ENCODE measurements at places on chromosomes 1 and 21. TPM values are rescaled to one million over a fixed set of nuclear protein-coding genes. Genes with fewer than 3 reads are reported as not detected.

CAPN2 gene
- total RNA-seq: 275 TPM

C1QTNF12 gene
- total RNA-seq: 0.32 TPM

LCE1D gene
- not detected for total RNA-seq

ITPKB gene
- total RNA-seq: 21.6 TPM

NHLH1 gene
- not detected for total RNA-seq

TFF2 gene
- not detected for total RNA-seq

CA6 gene
- not detected for total RNA-seq

BRINP2 gene
- total RNA-seq: not detected

TPM3 gene
- total RNA-seq: 906 TPM

SPRR2E gene
- not detected for total RNA-seq

GSTM5 gene
- total RNA-seq: 0.76 TPM

GPR3 gene
- total RNA-seq: 0.46 TPM

PLCH2 gene
- total RNA-seq: not detected

BACE2 gene
- 149 TPM for total RNA-seq

MATN1 gene
- total RNA-seq: under 0.01 TPM

FMO1 gene
- total RNA-seq: not detected

C1orf226 gene
- total RNA-seq: 1.5 TPM

RGS13 gene
- not detected for total RNA-seq

ALX3 gene
- not detected for total RNA-seq

ZNF648 gene
- total RNA-seq: not detected
